Neural crest cell (in vitro differentiated cells): ENCODE measurements at places on chromosomes 2 and 18.

- DNase-seq, result no peak
- H3K27me3 ChIP-seq, result peaks cover 6% of the 10 kb centered on the region
- peaks cover 4% of the 10 kb centered on the region for H3K4me1 ChIP-seq
- no peak overlapping the region for H3K4me3 ChIP-seq
- no peak overlapping the region for H3K27ac ChIP-seq
These were observed 54.0 kb downstream of the EMILIN2 start for GRCh38 chr18:2900684-2901422.

DNA sequence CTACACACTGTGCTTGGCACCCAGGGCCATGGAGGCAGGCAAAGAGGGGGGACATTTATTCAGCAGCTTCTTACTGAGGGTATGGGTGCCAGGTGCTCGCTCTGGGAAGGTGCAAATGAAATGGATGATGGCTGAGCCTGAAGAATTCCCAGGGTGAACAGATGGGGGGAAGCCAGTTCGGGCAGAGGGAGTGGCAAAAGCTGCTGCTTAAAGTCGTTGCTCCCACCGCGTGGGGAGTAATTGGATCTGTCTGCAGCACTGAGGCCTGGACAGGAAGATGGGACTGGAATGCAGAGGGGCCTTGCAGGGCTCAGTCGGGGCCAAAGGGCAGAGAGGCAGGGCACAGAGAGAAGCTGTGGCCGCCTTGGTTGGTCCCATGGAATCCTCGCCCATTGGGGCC lies 51.2 kb downstream of the NEDD4L start:
- peaks cover 23% of the 10 kb centered on the region for H3K4me1 ChIP-seq
- DNase-seq, result no peak
- no peak overlapping the region for H3K27ac ChIP-seq
- no peaks in the 10 kb centered on the region for H3K27me3 ChIP-seq
- no peak overlapping the region for H3K4me3 ChIP-seq

- no peak overlapping the region for H3K27ac ChIP-seq
- H3K4me1 ChIP-seq, result no peaks in the 10 kb centered on the region
- H3K4me3 ChIP-seq, result no peak overlapping the region
- no peaks in the 10 kb centered on the region for H3K27me3 ChIP-seq
- no peaks in the 10 kb centered on the region for H3K36me3 ChIP-seq
These were observed 78.4 kb downstream of the KANSL1L start for GRCh38 chr2:210092791-210093190.

GRCh38 chr2:232882085-232882484 lies 12.0 kb downstream of the SNORC start:
- no peak overlapping the region for H3K4me3 ChIP-seq
- no peak overlapping the region for H3K27ac ChIP-seq
- H3K4me1 ChIP-seq, result peaks cover 4% of the 10 kb centered on the region
- peaks cover 24% of the 10 kb centered on the region for H3K27me3 ChIP-seq
- H3K36me3 ChIP-seq, result no peaks in the 10 kb centered on the region
- no peak for DNase-seq

GRCh38 chr2:138183705-138184104 lies 219.4 kb downstream of the HNMT start:
- no peak overlapping the region for H3K4me3 ChIP-seq
- H3K27ac ChIP-seq, result no peak overlapping the region
- peaks cover 16% of the 10 kb centered on the region for H3K4me1 ChIP-seq
- H3K36me3 ChIP-seq, result no peaks in the 10 kb centered on the region

- no peak overlapping the region for H3K4me3 ChIP-seq
- H3K36me3 ChIP-seq, result no peaks in the 10 kb centered on the region
- no peak for DNase-seq
- no peaks in the 10 kb centered on the region for H3K27me3 ChIP-seq
- H3K27ac ChIP-seq, result no peak overlapping the region
These were observed 66.6 kb downstream of the PHLPP1 start for GRCh38 chr18:62781893-62782292.

- no peak overlapping the region for H3K4me3 ChIP-seq
- H3K36me3 ChIP-seq, result no peaks in the 10 kb centered on the region
- H3K4me1 ChIP-seq, result peaks cover 3% of the 10 kb centered on the region
- H3K27me3 ChIP-seq, result no peaks in the 10 kb centered on the region
- no peak for DNase-seq
- no peak overlapping the region for H3K27ac ChIP-seq
These were observed 34.5 kb upstream of the RAB31 start for GRCh38 chr18:9673296-9674251.
